SJSA1 (cell line): ENCODE measurements at places on chromosomes 2 and 18.

- no peak for DNase-seq
Observed at GRCh38 chr2:233688341-233688740, 4.3 kb upstream of the UGT1A6 start.

GRCh38 chr2:163205589-163206254, 367.2 kb upstream of the KCNH7 start:
- no peak for DNase-seq

DNA sequence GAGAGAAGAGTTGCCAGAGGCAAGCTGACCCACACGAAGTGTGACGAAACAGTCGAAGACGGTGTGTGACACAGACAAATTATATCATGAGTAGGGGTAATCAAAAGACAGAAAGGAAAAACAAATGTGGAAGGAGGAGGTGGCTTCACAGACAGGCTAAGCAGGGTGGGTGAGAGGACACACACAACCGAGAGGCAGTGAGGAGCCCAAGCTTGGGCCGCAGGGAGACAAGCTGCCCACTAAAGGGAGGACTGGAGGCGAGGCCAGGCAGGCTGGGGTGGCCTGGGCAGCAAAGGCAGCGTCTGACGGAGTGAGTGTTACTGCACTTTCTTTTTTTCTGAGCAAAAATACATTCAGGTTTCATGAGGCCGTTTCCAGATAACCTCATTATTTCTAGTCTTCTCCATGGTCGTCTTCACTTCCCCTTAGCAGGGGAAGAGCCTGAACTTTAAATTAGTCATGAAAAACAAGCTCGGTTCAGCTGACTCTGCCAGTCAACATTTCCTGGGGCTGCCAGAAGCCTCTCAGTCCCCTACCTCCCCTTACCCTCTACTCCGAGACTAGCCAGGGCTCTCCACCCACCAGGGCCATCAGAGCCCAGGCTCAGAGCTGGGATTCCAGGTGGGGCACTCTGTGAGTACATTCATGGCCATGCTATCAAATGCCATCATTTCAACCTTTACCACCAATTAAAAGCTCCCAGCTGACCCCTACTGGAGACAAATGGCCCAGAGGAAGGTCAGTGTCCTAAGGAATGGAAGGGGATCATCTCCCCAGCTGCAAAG, 13.8 kb upstream of the ZFP36L2 start:
- DNase-seq = no peak

DNA sequence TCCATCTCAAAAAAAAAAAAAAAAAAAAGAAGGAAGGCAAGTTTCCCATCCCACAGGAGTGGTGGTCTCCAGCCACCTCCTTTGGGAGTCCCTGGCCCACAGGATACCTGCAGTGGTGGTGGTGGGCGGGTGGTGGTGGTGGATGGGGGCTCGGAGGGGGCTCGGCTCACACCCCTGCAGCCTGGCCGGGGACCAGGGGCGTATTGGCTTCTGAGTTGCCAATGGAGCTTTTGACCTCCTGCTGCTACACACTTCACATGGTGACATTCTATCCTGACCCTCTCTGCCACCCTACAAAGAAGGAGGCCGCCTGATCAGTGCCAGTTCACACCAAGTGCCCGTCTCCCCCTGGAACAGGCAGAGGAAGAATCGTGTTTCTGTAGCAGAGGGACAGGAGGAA, 119.6 kb downstream of the NFATC1 start:
- DNase-seq = no peak
